ENCODE measurements at places on chromosomes 6 and 20.

- no peak for DNase-seq
Observed at GRCh38 chr6:127282184-127282583, 15.5 kb downstream of the RNF146 start.

DNA sequence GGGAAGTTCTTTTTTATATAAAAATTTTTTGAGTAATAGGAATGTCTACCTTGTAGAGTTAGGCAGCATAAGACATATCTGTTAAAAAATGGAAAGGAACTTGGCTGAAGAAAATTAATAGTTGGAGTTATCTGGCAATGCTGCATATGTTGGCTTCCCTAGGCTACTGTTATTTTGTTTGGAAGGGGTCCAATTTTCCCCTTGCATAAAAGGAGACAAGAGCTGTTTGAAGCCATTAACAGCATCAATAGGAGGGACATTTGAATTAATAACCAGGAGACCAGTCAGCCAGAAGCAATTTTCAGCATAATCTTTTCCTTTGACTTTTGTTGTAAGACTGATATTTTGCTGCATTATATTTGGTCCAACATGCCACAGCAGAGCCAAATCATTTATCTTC, 80.9 kb upstream of the TAB2 start:
- DNase-seq, result no peak

DNA sequence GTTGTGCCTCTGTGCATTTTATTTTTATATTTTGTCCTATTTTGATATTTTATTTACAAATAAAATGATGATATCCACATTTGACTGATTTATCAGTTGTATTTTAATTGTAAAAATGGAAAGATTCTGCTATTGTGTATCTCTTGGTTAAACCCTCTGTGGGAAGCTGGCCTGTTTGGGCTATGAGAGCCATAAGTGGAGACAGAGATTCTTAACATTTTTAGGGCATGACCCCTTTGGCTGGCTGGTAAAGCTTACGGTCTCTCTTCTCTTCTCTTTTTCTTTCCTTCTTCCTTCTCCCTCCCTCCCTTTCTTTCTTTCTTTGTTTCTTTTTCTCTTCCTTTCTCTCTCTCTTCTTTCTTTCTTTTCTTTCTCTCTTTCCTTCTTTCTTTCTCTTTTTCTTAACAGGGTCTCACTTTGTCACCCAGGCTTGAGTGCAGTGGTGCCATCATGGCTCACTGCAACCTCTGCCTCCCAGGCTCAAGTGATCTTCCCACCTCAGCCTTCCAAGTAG, 172.3 kb upstream of the CDYL start:
- no peak for DNase-seq

DNA sequence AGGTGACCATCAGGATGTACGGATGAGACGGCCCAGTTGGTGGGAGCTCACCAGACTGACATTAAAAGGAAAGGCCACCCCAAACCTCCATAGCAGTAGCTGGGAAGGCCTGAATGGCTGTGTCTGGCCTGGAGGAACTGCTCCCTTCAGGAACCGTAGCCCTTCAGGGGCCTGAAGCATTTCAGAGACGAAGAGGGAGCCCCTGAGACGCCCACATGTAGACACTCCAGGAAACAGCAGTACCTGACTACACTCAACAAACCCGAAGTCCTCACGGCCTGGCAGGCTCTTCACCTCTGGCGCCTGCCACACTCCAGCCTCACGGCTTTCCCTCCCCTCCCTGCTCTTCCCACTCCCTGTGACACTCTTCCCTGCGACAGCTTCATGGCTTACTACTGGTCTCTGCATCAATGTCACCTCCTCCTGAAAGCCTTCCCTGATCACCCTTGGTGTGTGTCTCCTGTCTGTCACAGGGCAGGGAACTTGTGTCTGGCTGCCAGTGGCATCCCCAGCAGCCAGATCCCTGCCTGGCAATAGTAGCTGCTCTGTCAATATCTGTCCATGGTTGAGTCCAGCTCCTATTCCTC, 14.6 kb upstream of the STX16 start:
- no peak for DNase-seq

DNA sequence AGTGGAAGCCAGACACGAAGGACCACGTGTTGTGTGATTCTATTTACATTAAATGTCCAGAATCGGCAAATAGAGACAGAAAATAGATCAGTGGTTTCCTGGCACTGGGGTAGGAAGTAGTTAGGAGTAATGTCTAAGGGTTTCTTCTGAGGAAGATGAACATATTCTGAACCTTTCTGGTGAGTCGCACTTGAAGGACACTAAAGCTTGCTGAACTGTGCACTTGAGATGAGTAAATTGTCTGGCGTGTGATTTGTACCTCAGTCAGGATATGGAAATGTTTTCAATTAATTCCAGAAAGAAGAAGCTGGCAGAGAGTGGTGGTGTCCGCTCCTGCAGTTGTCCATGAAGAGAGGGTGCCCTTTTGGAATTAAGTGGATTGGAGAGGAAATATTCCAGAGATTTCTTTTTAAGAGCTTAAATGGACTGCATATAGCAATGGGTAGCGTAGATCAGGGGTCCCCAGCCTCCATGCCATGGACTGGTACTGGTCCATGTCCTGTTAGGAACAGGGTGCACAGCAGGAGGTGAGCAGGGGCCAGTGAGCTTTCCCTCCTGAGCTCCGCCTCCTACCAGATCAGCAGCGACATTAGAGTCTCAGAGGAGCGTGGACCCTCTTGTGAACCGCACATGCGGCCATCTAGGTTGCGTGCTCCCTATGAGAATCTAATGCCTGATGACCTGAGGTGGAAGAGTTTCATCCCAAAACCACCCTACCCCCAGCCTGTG, 12.4 kb upstream of the KIF25 start:
- no peak for DNase-seq

- DNase-seq, result no peak
Observed at GRCh38 chr20:57500962-57501361, 24.0 kb downstream of the CTCFL start.

- DNase-seq, result no peak
Observed at GRCh38 chr6:145544514-145544913, 190.8 kb downstream of the EPM2A start.

DNA sequence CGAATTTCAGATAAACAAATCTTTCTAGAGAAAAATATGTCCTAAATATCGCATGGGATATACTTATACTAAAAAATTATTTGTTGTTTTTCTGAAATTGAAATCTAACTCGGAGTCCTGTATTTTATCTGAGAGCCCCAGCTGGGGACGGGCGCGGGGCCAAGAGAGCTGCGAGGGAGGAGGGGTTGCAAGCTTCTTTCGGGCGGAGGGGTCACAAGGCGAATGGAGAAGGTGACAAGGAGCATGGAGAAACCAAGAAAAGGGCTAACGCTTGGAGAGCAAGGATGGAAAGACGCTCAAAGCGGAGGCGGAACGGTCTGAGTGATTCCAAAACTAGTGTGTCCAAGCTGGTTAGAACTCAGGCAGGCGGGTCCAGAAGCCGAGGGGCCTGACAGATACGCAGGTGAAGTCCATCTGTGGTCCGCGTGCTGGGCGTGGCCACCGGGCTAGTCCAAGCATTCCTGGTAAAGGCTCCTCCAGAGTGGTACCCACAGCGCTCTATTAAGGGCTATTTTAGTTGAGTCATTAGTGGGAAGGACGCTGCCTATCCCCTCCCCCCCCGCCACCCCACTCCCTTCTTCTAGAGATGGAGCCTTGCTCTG, 41.5 kb upstream of the ZNFX1 start:
- no peak for DNase-seq

DNA sequence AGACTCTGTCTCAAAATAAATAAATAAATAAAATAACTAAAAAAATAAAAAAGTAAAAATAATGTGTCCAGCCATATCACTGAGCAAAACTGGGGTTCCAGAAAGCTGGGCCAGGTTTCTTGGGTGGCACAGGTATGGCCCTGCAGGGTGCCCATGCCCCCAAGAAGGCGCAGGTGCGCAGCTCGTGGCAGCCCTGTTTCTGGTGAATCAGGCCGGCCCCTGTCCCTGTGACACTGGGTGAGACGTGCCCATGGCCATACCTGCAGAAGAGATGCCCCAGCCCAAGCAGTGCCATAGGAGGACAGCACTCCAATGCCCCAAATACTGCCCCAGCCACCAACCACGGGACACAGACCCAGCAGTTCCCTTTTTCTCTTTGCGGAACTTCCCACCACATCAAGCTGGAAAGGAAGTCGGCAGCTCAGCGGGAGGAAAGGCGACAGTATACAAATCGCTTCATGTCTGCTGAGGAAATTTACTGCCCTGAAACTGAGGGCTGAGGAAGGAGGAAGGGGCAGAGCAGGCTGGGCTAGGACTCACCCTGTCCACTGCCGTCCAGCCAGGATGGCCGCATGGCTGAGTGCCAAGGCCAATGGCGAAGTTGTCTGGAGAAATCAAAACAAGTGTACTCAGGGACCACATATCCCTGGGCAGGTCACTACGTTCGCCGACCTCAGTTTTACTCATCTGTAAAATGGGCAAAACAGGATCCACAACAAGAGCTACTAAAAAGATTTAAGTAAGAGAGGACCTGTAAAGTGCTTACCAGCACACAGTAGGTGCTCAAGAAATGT, 55.4 kb downstream of the PREX1 start:
- DNase-seq, result no peak

GRCh38 chr20:32743237-32744112, at the start of gene COMMD7:
TSS of gene COMMD7 (minus strand) at chr20:32743467. CDS start at chr20:32743391, 76 bp downstream.
- no peak for DNase-seq

GRCh38 chr6:112690497-112691202, 343.5 kb downstream of the RFPL4B start:
- peak; percentile 94 for DNase-seq

GRCh38 chr20:57433657-57434389, 42.6 kb downstream of the RBM38 start:
- no peak for DNase-seq

DNA sequence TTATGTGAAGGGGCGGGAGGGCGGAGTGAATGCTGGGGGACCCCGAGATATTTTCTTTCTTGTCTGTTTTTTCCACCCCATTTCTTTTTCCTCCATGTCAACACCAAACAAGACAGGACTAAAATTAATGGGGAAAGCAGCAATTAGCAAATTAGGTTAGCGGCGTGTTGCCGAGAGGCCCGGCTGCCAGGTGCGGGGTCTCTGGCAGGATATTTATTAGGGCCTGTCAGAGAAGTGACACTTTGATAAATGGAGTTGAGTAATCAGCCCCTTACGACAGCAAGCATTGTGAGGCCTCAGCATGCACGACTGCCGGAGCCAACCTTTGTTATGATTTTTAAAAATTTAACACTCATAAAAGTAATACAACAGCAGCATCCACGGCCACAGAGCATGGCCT, 193.8 kb downstream of the DHX35 start:
- no peak for DNase-seq

DNA sequence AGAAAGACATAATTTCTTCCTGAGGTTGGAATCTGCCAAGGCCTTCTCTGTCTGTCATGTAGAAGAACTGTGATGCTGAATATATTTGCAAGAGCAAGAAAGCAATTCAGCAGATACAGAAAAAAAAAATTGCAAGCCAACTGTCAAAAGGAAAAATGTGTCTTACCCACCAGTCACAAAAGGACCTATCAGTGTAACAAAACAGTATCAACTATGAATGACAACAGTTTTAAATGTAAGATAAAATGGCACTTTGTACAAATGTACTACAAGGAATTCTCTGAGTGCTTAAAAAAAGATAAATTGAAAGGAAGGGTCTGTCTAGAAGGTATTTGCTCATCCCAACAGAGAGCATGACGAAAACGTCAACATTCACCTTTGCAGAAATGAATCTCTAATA, 185.3 kb upstream of the TFAP2D start:
- no peak for DNase-seq

DNA sequence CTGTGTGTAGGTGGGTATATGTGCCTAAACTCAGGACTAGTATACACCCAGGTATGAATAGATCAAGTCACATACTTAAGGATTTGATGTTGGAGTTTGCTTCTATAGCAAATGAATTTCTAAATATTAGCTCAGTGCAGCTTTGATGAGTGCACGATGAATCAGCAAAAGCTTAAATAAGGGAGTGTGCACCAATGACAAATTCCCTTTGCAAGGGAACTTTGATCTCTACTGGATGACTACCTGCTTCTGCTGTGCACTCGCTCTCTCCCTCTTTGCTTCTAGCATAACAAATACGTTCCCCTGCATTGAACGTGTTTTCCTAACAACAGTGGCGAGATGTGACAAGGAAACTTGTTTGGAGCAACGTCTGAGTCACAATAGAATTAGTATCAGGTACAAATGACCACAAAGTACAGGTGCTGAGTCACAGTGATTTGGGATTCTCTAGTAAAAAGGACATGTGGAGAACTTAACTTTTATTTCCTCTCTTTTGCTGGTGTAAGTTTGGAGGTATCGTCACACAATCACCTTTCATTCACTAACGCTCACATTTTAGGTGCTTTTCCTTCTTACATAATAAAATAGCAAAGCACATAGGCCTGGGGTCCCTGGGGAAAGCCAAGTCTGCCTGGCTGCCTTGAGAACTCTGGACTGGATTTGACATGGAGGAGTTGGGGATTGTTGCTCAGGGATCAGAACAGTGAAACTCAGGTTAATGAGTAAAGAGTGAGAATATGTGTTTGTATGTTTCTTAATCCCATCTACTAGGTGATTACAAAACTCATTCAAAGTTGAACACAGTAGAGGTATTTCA, 49.7 kb downstream of the KLHL31 start:
- DNase-seq, result no peak

DNA sequence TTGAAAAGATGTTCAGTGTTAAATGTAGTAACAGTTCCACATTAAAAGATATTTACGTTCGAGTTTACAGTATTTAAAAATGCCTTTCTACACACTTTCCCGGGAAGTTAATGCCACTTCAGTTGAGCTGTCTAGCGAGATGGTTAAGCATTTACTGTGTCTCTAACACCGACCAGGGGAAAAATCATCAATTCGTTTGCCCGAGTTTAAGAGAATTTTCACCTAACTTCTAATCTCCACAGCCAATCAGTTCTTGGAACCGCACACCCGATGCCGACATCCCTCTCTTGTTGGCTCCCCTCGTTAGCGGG, 58.2 kb downstream of the FAM217A start:
- DNase-seq, result no peak

- no peak for DNase-seq
Observed at GRCh38 chr20:14036567-14036966, 41.3 kb downstream of the MACROD2 start.

DNA sequence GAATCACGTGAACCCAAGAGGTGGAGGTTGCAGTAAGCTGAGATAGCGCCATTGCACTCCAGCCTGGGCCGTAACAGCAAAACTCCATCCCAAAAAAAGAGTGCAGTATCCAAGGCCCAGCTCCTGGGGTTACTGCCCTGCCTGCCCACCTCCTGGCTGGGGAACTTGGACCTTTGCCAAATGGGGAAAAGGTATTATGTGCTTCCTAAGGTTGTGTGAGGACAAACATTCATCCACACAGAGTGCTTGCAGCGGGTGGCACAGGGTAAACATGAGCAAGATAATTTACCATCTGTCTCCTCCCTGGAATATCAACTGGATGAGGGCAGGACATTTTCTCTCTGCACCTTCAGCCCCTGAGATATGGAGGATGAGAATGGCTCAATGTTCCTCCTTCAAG, 94.9 kb upstream of the POPDC3 start:
- no peak for DNase-seq

- no peak for DNase-seq
Observed at GRCh38 chr6:127969701-127970100, 68.8 kb upstream of the THEMIS start.

- DNase-seq, result no peak
Observed at GRCh38 chr6:158033751-158034702, 52.4 kb downstream of the SYNJ2 start.

GRCh38 chr6:106033806-106034205, 52.3 kb upstream of the PRDM1 start:
- no peak for DNase-seq

- DNase-seq, result no peak
Observed at GRCh38 chr6:156767603-156768467, 9.3 kb upstream of the ARID1B start.
